Stimulated activated CD4-positive, alpha-beta T cell treated with anti-CD3 and anti-CD28 coated beads, Interleukin-15, amount 100 ng/mL, for 48 hours (primary cell): ENCODE measurements at places on chromosomes 12 and 14.

GRCh38 chr12:63935361-63935760 lies 90.9 kb downstream of the SRGAP1 start:
- no peak for DNase-seq

DNA sequence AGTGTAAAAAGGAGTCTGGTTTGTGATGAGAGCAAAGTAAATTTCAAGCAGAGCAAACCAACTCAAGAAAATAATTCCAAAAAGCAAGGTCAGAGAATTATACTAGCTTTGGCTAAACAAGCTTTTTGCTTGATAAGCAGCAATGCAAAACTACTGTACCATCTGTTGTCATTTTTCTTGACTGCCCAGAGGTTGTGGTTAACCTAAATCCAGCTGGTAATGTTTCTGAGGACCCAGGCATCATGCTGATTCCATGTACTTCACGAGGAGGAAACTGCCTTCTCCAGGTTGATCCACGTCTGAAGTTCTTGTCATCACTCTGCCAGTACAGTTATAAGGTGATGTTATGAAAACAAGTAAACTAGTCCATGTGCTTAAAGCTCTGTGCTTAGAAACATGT lies 185.2 kb downstream of the ACSS3 start:
- no peak for DNase-seq

- DNase-seq: no peak
Measured at GRCh38 chr14:77106666-77107065, 8.6 kb downstream of the CIPC start.

- no peak for DNase-seq
Measured at GRCh38 chr12:20205854-20206253, 162.5 kb upstream of the PDE3A start.

GRCh38 chr12:95653771-95654546 lies 102.7 kb upstream of the USP44 start:
- no peak for DNase-seq

- no peak for DNase-seq
Measured at GRCh38 chr14:97428808-97429440, 631.7 kb downstream of the VRK1 start.

GRCh38 chr14:66345986-66346385 lies 140.2 kb upstream of the CCDC196 start:
- no peak for DNase-seq

DNA sequence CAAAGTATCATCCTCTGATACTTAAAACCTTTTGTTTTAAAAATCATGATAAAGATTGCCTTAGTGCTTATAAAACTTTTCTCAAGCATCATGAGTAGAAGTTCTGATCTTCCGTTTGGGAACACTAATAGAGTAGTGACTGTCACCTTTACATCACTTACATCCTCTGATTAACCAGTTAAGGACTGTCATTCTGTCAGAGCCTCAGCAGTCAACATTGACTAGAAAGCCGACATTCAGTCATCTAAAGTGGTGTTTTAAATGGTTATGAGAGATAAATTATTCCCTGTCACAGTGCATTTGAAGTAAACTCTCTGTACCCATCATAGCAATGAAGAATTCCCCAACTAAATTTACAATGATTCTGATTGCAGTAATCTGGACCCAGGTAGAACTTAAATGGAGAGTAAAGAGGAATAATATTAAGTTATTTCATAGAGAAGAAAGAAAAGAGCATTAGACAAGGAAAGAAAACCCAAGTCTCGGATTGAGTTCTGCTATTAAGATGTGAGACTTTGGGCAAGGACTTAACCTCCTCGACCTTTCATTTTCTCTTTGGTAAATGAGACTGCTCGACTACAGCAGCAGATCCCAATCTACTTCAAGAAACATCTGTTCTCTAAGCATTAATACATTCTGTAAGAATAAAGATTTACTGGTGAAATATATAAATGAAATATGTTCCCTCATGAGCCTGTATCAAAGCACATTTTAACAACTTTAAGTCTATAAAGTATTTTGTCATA lies 563.9 kb upstream of the LMO3 start:
- DNase-seq: no peak

DNA sequence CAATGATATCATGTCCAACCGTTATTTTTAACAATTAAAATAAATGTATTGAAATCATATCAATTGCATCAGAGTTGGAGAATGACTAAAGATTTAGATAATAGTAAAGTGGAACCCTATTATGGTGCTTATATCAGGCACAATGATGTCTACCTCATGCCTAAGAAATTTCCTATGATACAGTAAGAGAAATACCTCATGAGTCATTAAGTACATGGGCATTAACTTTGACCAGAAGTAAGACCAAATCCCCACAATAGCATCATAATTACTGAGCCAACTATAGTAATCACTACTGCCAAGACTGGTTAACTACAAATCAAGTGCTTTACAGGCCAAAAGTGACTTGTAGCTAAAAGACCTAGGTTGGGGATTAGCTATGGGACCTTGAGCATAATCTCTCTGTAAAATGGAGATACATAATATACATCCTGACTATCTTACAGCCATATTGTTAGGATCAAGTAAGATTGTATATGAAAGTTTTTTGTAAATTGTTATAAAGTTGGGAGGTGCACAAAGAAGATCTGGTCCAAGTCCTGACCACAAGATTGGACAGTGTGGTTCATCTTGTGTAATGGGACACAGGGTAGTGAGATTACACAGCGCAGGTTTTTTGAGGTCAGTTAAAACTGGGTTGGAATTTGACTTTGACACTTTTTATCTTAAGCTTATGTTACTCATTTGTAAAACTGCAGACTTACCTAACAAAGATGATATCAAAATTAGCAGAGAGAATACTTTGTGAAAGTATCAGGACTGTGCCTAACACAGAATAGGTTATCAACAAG lies 60.5 kb downstream of the ERGIC2 start:
- no peak for DNase-seq

GRCh38 chr12:90947869-90948268 lies 7.1 kb downstream of the CCER1 start:
- no peak for DNase-seq

- DNase-seq: no peak
Measured at GRCh38 chr12:19220852-19221466, 91.4 kb downstream of the PLEKHA5 start.

- DNase-seq: no peak
Measured at GRCh38 chr12:115140981-115141655, 457.1 kb upstream of the TBX3 start.

DNA sequence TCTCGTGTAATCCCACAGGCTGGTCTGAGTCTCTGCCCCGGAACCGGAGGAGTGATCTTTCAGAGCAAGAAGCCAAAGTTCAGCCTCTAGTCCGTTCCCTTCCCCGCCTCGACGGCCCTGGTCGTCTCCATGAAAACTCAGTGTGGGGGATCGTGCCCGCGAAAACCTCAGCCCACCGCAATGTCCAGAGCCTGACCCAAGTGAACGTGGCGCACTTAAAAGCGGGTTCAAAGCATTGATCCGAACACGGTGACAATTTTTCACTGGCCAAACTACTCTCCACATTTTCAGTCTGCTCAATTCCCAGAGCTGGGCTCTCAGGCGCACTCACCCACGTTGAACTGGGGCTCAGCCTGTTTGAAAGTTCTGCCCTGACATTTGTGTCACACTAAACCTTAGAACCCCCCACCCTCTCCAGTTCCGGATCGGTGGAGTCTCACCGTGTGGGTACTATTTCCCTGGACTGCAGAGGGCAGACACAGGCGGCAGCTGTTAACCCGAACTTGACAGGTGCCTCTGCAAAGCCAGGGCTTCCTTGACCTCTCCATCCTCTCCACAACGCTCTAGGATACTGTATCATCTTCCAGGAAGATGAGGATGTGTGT lies 886 bp upstream of the PRICKLE1 start:
- no peak for DNase-seq

DNA sequence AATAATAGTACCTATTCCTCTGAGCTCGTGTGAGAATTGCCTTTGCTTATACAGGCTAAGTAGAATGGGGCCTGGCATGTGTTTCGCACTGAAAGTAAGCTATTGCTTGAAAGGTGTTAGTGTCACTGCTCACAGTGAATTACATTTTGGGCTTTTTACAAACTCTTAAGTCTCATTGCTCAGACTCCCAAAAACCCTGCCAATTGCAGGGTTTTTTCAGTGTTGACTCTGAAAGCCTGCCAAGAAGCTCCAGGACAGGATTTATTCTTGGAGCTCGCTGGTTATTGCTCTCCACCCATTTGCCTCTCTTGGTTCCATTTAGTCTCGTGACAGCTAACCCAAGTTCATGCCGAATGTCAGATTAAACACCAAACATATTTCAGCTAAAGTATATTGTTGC lies 39.8 kb downstream of the NOPCHAP1 start:
- no peak for DNase-seq

DNA sequence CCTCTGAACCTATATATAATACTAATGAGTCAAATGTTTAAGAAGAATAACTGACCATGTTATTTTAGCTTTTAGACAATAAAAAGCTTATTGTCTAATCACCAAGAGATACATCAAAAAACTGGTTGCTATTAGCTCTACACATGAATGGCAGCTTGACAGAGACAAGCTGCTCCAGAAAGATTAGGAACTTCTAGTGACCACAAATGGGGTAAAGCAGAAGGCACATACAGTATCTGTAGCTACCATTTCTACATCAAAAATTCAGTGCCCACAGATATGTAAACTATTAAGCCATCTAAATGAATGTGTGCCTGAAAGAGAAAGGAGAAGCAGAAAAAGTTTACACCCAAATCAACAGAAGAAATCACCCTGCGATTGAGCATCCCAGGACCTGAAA lies 2.4 kb downstream of the AREL1 start:
- no peak for DNase-seq

GRCh38 chr14:89973234-89973823 lies 17.6 kb downstream of the TDP1 start:
- peak; percentile 11 for DNase-seq

GRCh38 chr14:60134702-60135101 lies 30.5 kb downstream of the DHRS7 start:
- no peak for DNase-seq

DNA sequence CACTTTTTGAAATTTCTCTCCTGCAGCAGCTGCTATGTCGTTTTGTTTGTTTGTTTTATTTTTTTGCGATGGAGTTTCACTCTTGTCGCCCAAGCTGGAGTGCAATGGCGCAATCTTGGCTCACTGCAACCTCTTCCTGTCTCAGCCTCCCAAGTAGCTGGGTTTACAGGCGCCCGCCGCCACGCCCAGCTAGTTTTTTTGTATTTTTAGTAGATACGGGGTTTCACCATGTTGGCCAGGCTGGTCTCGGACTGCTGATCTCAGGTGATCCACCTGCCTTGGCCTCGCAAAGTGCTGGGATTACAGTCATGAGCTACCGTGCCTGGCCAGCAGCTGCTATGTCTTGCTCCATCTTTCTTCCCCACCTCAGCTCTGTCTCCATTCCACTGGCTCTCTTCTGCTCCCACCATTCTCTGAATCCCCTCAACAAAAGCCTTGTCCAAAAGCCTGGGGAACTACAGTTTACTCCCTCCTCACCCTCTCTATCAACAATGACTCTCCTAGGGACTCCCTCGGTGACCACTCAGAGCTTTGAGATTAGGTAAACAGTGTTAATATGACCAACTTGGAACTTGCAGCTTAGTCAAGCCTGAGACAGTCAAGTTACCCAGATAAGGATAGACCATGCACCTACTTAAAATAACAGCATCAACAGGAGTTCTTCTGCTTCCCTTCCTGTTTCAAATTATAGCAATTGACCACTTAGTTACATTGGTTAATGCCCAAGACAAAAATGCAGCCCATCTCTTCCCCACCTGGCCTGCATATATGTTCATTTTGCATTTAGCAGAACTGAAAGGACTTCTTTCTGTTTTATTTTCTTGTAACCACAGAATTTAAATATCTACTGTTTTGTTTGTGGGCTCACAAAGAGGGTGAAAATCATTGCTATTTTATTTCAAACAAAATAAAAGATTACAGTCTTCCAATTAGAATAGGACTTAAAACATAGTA lies 189.0 kb upstream of the AMIGO2 start:
- DNase-seq: no peak

- no peak for DNase-seq
Measured at GRCh38 chr14:92747701-92748258, 647 bp downstream of the LGMN start.

GRCh38 chr12:11822081-11822834 lies 172.8 kb downstream of the ETV6 start:
- DNase-seq: peak; percentile 44

DNA sequence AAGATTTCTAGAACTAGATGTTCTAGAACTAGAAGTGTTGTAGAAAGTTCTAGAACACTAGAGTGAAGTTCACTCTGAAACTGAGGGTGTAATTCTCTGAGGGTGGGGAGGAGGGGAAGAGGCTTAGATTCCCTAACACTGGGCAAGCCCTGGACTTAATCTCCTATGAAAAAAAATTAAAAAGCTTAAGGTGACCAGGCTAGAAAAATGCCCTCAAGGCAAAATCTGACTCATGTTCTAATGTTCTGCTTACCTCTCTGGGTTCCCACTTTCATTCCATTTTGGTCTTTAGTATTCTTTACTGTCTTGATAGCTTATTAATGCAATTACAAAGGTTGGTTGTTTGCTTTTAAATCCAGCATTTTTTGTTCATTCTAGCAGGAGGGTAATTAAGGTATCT lies 101.5 kb downstream of the KICS2 start:
- DNase-seq: no peak

DNA sequence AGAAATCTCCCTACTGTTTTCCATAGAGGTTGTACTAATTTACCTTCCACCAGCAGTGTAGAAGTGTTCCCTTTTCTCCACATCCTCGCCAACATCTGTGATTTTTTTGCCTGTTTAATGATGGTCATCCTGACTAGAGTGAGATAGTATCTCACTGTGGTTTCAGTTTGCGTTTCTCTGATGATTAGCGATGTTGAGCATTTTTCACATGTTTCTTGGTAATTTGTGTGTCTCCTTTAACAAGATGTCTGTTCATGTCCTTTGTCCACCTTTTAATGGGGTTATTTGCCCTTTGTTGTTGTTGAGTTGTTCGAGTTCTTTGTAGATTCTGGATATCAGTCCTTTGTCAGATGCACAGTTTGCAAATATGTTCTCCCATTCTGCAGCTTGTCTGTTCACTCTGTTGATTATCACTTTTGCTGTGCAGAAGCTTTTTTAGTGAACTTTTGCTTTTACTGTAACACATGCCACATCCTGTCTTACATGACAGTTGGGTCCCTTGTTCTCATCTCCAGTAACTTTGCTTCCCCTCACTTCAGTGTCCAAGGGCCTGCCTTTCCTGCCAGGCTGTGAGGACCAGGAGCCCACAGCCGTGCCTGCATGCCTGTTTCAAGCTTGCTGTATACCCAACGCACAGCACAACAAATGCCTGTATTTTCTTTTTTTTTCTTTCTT lies 64.9 kb downstream of the SPRING1 start:
- no peak for DNase-seq

DNA sequence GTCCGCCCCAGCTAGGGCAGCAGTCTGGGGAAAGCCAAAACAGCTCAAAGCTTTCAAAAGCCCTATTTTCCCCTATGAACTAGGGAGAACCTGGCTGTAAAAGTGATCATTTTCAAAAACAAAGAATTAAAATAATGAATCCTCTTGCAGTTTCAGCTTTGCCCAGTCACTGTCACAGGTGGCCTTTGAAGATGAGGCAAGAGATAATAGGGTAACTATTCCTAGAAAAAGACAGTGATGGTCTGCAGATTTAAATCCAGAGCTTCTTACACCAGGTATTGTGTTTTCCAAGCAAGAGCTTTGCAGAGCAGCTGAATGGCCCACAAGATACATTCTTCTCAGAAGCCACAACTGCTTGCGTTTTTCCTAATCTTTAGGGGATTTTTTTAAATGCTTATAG lies 80.2 kb upstream of the NUDT4 start:
- DNase-seq: no peak
